ENCODE measurements at places on chromosomes 6 and 20.

- H3K4me3 ChIP-seq = no peak overlapping the region
- H3K4me1 ChIP-seq = no peaks in the 10 kb centered on the region
- DNase-seq = no peak
- H3K27me3 ChIP-seq = no peaks in the 10 kb centered on the region
These were observed 353.3 kb downstream of the ZFAND3 start for GRCh38 chr6:38172739-38173410.

DNA sequence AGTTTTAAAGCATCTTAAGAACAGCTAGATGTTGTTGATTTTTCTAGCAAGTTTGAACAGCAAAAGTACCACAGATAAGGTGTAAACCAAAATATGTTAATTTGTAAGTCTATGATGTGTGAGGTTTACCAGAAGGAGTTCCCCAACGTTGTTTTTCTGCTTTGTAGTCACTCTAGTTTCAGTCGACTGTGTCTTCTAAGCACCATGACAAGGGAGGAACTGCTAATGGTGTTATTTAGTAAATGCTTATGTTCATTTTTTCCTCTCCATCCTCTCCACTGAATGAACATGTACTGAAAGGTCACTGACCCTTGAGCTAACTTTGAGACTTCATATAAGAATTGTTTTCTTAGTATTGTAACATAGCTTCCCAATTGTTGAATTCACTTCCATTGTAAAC, 3.0 kb downstream of the ENPP3 start:
- no peaks in the 10 kb centered on the region for H3K36me3 ChIP-seq
- no peak overlapping the region for H3K4me3 ChIP-seq
- H3K4me1 ChIP-seq = no peaks in the 10 kb centered on the region
- no peak for DNase-seq
- H3K27me3 ChIP-seq = no peaks in the 10 kb centered on the region

DNA sequence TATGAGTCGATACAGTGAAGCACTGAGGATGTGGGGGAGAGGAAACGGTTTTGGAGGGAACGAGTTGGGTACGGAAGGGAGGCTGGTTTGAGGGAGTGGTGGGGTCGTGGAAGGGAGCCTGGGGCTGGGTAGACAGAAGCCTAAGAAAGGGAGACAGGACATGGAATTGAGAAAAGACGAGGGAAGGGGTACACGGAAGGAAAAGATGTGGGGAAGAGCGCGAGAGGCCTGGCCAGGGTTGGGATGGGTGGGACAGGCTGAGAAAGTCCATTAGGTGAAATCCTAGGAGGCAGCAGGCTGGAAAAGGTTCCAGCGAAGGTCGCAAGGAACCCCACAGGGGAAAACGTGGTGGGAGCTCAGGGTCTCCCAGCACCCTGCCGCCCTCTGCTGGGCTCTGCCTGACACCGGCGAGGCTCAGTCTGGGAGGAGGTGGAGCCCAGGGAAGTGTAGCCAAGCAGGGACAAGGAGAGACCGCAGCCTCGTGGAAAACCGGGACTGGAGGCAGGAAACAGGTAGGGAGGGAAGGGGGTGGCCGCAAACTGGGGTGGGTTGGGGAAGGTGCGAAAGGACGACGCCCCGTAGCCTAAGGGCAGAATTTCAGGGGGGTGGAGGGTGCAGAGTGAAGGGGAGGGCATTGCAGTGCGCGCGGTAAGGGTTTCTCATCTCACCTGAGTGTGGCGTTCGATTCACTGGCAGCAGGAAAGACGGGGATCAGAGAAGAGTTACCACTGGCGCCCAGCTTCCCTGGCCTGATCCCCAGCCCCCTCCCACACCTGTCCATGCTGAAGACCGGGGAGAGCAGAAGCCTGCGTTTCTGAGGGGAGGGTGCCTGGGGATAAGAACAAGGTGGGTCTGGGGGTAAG, 4.3 kb downstream of the GABBR1 start:
- peaks cover 14% of the 10 kb centered on the region for H3K4me1 ChIP-seq
- no peak for DNase-seq
- H3K27me3 ChIP-seq = peaks cover 9% of the 10 kb centered on the region
- H3K4me3 ChIP-seq = peak overlapping the region; percentile 71
- H3K27ac ChIP-seq = no peak overlapping the region
- H3K36me3 ChIP-seq = peaks cover 2% of the 10 kb centered on the region

DNA sequence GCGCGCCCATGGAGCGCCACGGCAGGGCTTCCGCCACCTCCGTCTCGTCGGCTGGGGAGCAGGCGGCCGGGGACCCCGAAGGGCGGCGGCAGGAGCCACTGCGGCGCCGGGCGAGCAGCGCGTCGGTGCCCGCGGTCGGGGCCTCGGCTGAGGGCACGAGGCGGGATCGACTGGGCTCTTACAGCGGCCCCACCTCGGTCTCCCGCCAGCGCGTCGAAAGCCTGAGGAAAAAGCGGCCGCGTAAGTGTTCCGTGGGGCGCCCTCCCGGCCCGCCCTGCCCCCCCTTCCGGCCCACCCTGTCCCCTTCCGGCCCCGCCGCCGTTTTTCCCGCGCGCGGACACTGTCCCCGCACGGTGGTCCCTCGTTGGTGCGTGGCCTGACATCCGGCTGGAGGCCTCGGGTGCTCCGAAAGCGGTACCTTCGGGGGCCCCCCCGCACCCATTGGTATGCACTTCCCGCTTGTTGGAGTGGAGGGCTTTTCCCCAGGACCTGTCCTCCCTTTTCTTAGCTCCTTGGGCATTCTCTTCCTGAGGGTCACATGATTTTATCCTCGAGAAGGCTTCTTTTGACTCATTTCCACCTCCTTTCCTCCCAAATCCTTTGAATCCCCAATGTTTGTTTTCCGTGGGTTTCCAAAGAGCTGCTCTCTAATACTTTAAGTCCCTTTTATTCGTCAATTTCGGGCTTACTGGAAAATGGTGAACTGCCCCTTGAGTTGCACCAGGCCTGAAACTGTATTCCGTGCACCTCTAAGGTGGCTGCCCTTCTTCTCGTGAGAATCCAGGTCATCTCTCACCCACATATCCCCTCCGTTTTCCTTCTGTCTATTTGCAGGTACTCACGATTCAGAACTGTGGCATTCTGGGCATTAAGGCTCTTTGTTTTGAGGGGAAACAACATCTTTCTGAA, 556 bp downstream of the PANK2 start:
- peak overlapping the region; percentile 87 for H3K27ac ChIP-seq
- no peaks in the 10 kb centered on the region for H3K27me3 ChIP-seq
- peak overlapping the region; percentile 99 for H3K4me3 ChIP-seq
- no peak for DNase-seq

DNA sequence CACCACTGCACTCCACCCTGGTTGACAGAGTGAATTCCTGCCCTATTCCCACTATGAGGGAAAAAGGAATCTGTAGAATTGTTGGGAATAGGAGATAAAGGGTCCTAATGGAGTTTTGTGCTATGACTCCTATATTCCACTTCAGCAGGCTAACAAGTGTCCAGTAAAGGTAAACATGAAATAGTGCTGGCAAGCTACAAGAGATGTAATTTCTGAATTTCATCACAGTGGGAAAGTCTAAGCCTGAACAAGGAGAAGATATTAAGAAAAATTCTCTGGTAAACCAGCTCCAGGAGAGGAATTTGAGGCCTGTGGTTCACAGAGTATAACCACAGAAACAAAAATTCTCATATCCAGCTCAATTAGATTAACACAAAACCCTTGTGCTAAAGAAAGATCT, 10.3 kb upstream of the C6orf58 start:
- no peaks in the 10 kb centered on the region for H3K36me3 ChIP-seq
- no peak overlapping the region for H3K27ac ChIP-seq
- DNase-seq = no peak
- no peak overlapping the region for H3K4me3 ChIP-seq
- H3K27me3 ChIP-seq = no peaks in the 10 kb centered on the region

DNA sequence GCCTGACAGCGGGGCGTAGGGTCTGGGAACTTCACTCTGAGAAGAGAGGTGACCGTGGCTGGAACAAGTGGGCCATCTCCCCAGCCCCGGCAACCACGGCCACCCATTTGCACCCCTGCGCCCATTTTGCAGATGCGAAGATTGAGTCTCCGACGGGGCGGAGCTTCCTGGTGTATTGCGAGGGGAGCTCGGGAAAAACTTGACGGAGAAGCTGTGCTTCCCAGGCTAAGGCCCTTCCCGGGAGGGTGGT, 653 bp downstream of the ZNF335 start:
- peak overlapping the region; percentile 86 for H3K4me3 ChIP-seq
- peak; percentile 63 for DNase-seq
- H3K27ac ChIP-seq = peak overlapping the region; percentile 99
- H3K4me1 ChIP-seq = peaks cover 16% of the 10 kb centered on the region
- no peaks in the 10 kb centered on the region for H3K27me3 ChIP-seq

DNA sequence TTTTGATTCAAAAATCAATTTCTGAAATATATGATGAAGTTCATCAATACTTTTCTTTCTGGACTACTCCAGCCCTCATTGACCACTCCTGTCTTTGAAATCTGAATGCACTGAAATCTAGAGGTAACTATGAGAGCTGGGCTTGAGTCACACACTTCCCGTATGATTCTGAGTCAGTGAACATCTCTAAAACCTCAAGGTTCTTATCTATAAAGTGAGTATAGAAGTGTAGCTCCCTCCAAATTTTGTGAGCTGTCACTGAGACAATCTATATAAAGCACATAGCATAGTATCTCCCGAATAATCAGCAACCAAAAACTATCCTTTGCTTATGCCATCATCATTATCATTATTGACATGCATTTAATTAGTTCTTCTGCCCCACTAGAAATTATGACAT, 182.4 kb downstream of the TSHZ2 start:
- no peak overlapping the region for H3K27ac ChIP-seq
- DNase-seq = peak; percentile 6
- H3K4me1 ChIP-seq = peaks cover 2% of the 10 kb centered on the region
- no peak overlapping the region for H3K4me3 ChIP-seq

GRCh38 chr6:155125906-155126305, 130.8 kb downstream of the TIAM2 start:
- H3K36me3 ChIP-seq = no peaks in the 10 kb centered on the region
- DNase-seq = no peak
- peaks cover 14% of the 10 kb centered on the region for H3K4me1 ChIP-seq
- H3K4me3 ChIP-seq = no peak overlapping the region
- no peak overlapping the region for H3K27ac ChIP-seq

DNA sequence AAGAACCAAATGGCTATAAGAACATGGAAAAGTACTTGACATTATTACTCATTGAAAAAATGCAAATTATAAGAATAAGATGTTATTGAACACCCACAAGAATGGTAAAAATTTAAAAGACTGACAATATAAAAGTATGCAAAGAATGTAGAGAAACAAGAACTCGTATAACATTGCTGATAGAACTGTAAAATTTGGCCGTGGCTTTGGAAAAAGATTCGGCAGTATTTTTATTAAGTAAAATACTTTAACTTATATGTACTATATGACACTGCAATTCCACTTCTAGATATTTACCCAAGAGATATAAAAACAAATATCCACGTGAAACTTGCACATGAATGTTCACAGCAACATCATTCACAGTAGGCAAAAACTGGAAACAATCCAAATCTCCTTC, 239.2 kb downstream of the TPBG start:
- H3K27me3 ChIP-seq = no peaks in the 10 kb centered on the region
- no peak overlapping the region for H3K27ac ChIP-seq
- no peaks in the 10 kb centered on the region for H3K4me1 ChIP-seq
- H3K4me3 ChIP-seq = no peak overlapping the region

- H3K27me3 ChIP-seq = no peaks in the 10 kb centered on the region
- H3K27ac ChIP-seq = peak overlapping the region; percentile 84
- H3K4me3 ChIP-seq = no peak overlapping the region
- DNase-seq = peak; percentile 70
- peaks cover 10% of the 10 kb centered on the region for H3K4me1 ChIP-seq
These were observed 2.3 kb upstream of the CITED2 start for GRCh38 chr6:139376604-139377218.

DNA sequence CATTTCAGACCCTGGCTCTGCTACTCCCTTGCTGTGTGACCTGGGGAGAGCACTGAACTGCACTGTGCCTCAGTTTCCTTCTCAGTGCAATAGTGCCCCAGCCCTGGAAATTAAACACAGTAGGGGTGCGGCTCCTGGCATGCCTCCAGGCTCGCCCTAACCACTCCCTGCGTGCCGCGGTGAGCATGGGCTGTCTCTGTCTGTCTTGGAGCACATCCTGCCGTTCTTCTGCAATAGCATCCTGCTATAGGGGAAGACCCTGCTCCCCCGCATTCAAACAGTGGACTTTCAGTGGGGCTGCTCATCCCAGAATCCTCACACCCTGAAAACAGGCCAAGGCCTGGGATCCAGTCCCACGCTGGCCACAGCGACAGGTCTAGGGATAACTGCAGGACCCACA, 129.5 kb downstream of the FOXC1 start:
- H3K27me3 ChIP-seq = no peaks in the 10 kb centered on the region
- no peak overlapping the region for H3K4me3 ChIP-seq
- H3K27ac ChIP-seq = no peak overlapping the region
- H3K4me1 ChIP-seq = no peaks in the 10 kb centered on the region
- DNase-seq = no peak

GRCh38 chr6:69105288-69105687, 470.2 kb downstream of the ADGRB3 start:
- H3K4me3 ChIP-seq = no peak overlapping the region
- H3K27me3 ChIP-seq = no peaks in the 10 kb centered on the region
- no peaks in the 10 kb centered on the region for H3K36me3 ChIP-seq
- H3K4me1 ChIP-seq = no peaks in the 10 kb centered on the region
- no peak overlapping the region for H3K27ac ChIP-seq

DNA sequence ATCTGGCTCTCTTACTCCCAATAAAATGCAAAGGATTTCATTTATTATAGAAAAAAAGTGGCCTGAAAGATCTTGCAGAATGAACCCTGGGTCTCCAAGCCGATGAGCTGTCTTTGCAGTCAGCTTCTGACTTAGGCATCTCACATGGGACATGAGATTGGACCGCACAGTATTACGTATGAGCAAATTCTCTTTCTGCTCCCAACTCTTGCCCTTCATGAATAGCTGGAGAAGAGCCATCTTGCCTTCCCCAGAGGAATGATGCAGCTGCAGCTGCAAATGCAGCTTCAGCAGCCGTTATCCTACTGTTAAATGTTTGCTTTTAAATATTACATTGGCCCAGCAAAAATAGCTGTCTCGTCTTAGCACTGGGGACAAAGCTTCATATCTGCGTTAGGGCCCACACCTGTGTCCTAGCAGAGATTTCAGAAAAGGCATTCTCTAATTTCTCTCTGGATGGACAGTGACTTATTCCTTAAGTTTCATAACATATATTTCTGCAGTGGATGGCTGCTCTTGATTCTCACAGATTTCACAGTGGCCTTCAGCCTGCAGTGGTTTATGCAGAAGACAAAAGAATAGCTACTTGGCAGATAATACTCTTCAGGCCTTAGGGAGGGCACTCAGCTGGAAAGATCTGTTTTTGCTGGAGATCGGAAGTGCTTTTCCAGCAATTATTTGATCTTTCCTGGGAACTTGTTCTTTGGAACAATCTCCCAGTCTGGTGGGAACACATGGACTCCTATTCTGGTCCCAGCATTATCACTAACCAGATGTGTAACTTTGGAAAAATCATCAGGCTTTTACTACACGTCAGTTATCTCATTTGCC, 129.2 kb downstream of the FYN start:
- H3K36me3 ChIP-seq = no peaks in the 10 kb centered on the region
- no peak overlapping the region for H3K4me3 ChIP-seq
- no peak for DNase-seq
- H3K27me3 ChIP-seq = no peaks in the 10 kb centered on the region
- no peak overlapping the region for H3K27ac ChIP-seq

- H3K27ac ChIP-seq = no peak overlapping the region
- H3K4me1 ChIP-seq = peaks cover 4% of the 10 kb centered on the region
- no peaks in the 10 kb centered on the region for H3K27me3 ChIP-seq
- DNase-seq = peak; percentile 53
These were observed 38.9 kb upstream of the THBS2 start for GRCh38 chr6:169292338-169293124.
